ENCODE measurements at places on chromosomes 4 and X.
A peak's percentile ranks its signal among the peaks of the same experiment; 100 is the strongest.

DNA sequence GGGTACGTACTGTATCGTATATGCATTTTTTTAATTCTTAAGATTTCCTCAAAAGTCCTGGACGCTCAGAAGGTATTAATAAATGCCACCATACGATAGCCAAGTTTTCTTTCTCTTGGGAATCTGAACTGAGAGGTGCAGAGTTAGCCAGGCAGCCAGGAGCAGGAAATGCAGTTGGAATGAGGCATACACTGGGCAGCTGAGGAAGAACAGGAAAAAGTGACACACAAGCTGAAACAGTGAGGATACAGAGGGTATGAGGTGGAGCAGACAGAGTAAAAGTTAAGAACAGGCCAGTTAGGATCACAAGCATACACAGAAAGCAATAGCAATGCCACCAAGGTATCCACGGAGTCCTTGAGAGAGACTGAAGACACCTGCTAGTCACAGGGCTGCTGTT lies 13.4 kb downstream of the UFSP2 start:
- DNase-seq: no peak

GRCh38 chrX:84487365-84488353 lies 14.6 kb downstream of the HDX start:
- DNase-seq: no peak

DNA sequence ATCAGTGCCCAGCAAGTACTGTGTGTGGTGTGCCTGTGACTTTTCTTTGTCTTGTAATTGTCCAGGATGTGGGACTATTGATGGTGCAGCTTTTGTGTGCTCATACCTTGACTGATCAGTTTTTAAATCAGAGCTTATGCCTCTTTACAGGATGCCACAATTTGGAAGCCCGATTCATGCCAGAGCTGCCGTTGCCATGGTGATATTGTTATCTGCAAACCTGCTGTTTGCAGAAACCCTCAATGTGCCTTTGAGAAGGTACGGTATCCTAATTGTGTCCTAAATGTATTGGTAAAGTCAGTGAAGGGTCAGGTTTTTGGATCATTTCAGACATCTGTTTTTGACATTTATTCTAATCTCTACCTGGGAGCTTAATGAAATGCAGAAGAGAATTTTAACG lies 180.2 kb downstream of the FRAS1 start:
- no peak for DNase-seq

DNA sequence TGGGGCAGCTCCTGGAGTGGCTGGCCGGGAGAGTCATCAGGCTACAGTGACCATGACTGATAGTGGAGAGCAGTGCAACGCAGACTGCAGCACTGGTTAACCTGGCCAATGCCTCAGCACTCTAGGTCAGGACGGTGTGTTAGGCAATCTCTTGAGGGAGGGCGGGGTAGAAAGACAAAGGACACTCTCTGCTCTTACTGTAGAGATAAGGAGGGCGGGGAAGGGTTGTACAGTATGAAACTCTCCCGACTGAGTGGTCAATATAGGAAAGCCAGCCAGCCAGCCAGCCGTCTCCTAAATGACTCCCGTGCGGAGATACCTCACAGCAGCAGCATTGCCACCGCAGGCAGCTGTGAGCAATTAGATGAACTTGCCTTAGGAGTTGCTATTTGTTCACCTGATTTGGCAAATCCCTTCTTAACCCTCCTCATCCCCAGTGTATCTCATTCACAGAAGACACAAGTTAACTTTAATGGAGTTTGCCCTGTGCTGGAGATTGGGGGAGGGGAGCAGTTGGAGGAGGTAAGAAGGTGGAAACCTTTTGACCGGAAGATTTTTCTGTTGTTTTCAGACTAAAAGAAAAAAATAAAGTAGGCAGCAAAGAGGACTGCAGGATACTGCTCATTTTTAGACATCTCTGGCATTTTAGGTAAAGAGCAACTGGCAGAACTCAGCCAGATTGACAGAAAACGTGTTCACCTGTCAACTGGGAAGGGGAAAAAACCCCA lies 330.5 kb downstream of the HNRNPD start:
- DNase-seq: no peak

DNA sequence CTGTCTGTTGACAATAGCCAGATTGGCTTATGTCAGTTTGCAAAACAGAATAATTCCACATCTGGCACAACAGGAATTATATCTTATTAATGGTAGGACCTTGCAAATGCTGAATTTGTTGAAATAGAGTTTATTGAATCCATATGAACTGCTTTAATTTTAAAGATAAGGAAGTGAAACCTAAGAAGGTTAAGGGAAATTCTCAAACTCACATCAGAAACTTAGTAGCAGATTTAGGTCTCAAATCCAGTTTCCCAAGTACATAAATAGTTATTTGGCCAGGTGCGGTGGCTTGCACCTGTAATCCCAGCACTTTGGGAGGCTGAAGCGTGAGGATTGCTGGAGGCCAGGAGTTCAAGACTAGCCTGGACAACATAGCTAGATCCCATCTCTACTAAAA lies 117.1 kb downstream of the HNRNPD start:
- no peak for DNase-seq

- no peak for DNase-seq
Observed at GRCh38 chr4:147101678-147102077, 156.0 kb upstream of the TTC29 start.

- no peak for DNase-seq
Observed at GRCh38 chr4:182015014-182015413, 228.2 kb upstream of the TENM3 start.

GRCh38 chr4:95728145-95728544 lies 111.7 kb upstream of the PDHA2 start:
- no peak for DNase-seq

DNA sequence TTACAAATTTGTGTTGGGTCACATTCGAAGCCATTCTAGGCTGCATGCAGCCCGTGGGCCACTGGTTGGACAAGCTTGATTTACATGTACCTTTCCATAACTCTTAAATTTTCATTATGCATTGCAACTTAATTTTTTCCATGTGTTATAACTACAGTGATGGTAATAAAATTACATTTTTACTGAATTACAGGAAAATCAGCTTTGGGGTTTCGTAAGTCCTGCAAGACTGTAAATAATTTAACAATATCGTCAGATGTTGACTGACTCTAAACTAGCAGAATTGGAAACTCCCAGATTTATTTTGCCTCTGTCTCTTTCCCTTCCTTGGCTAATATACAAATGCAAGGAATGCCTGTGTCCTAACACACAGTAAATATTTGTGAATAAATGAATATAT lies 88.0 kb upstream of the RAPGEF2 start:
- no peak for DNase-seq

DNA sequence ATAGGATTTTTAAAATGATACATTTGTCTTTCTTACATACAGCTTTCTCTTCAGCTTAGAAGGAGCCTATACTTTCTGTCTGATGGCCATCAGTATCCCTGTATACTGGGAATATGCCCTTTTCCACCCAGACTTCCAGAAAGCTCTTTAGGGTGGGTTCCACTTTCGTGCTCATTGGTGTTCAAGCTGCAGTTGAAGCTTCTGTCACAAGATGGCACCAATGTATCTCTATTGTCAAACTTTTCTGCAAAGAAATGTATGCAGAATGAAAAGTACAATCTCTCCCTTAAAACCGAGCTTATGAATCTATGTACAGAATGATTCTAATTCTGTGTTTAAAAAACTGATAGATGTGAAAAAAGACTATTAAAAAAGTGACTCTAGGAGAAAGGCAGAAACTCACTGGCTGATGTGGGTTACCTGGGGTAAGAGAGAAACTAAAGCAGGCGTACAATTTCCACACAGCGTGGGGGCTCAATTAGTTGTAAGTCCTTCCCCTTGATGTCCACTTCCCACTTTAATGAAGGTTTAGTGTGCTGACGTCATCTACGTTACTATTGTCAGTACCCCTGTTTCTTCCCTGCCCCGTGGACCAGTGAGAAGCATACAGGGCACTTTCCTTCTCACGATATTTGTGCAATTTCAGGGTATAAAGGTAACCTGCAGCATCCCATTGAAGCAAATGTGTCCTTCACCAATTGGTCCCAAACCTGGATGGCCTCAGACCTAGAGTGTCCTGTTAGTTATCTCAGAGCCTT lies 57.3 kb upstream of the TCEAL2 start:
- DNase-seq: no peak

GRCh38 chr4:107586371-107586770 lies 133.7 kb downstream of the PAPSS1 start:
- DNase-seq: no peak

GRCh38 chrX:150546711-150547153 lies 21.7 kb upstream of the MTM1 start:
- DNase-seq: peak; percentile 38

- DNase-seq: no peak
Observed at GRCh38 chrX:129581904-129582303, 41.8 kb downstream of the OCRL start.

GRCh38 chr4:7721984-7722551 lies 217.6 kb downstream of the AFAP1 start:
- DNase-seq: no peak

GRCh38 chr4:1695913-1696312 lies 11.8 kb upstream of the FAM53A start:
- no peak for DNase-seq

DNA sequence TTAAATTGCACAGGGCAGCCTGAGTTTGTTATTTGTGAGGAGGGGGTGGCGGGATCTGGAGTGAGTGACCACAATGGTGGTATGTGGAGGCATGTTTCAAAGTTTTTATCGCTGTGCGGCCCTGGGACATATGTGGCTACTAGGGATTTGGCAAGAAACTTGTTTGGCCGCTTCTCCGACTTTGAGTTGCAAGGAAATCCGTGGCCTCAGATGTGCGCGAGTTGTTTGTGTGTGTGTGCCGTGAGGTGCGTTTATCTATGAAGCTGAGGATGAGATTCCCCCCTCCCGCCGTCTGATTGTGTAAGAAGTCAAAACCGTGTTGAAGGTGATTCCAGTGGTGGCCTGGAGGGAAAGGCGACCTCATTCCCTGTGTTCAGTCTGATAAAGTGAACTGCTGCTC lies 1.4 kb downstream of the JADE3 start:
- no peak for DNase-seq

DNA sequence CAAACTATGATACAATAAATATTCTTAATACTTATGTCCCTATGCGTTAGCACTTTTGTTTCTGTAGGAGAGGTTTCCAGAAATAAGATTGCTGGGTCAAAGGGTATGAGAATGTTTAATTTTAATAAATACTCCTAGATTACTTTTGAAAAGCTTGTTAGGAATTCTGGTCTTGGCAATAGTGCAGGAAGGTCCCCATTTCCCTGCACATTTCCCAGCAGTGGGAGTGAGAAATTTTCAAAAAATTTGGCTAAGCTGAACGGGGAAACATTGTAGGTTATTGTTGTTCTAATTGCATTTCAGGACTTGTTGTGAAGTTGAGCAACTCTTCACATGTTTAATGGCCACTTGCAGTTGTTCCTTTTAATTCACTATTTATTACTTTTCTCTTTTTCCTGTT lies 27.1 kb downstream of the IGFBP7 start:
- no peak for DNase-seq

DNA sequence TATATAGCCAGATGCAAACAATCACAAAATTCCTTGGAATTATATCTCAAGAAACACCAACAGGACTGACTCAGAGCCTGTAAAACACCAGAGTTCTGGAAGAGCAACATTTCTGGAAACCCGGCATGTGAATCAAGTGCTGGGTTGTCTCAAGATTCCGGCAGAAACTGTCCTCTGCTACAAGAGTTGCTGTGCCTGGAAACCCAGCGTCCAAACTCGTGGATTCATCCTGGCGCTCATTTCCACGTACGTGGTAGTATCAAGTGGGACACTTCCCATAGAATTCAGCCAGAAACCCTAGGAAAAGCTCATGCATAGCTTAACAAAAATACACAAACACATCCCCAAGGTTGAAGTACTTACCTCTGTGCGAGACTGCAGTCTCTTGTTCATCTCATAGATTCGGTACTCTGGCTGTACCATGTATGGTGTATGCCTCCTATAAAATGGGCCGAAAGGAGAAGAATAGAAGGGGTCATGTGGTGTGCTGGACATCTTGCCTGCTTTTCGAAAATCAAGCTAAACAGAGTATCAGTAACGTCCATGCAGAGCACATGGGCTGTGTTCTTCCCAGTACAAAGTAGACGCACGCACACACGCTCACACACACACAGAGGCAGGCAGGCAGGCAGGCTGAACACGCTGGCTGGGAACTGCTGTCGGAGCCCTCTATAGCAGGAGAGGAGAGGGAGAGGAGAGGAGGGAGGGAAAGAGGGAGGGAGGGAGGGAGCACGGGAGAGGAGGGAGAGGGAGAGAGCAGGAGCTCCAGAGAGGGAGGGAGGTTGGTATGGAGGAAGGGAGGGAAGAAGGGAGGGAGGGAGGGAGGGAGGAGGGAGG lies at the start of gene LDB2:
TSS of gene LDB2 (minus strand) at position 655 of the 837 bp plus-strand sequence.
- DNase-seq: no peak

DNA sequence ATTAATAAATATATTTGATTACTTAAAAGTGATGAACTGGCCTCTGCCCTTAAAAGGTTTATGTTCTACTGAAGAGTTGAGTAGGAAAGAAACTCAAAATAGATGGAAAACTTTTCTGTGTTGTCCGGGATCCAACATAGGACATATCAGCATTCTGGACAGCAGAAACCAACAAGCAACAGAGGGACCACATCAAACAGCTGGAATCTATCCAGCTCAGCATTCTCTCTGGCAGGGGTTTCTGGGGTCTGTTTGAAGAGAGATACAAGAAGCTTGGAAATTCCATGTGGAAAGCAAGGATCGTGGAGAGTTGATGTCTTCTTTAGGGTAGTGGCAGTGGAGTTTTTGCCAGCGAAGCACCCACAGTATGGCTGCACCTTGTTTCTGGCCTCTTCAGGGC lies 43.6 kb downstream of the ZCCHC12 start:
- no peak for DNase-seq

GRCh38 chr4:94995684-94996394 lies 238.1 kb downstream of the BMPR1B start:
- no peak for DNase-seq

DNA sequence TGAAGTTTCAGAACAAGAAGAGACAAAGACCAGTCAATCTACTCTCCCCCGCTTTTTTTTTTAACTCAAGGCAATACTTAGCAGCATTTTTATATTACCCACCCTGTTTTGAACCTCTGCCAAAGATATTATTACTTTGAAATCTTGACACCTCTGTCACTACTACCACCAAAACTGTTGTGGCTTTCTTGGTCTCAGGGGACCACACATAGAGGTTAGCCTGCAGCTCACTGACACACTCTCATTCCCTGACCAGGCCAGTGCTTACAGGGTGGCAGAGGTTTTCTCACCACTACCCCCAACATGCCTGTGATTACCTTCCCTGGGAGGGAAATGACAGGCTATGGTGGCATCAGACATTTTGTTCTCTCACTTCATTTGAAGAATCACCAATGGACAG lies 137.4 kb upstream of the STIM2 start:
- DNase-seq: no peak

GRCh38 chr4:108483650-108484049 lies 136.7 kb upstream of the RPL34 start:
- DNase-seq: no peak

DNA sequence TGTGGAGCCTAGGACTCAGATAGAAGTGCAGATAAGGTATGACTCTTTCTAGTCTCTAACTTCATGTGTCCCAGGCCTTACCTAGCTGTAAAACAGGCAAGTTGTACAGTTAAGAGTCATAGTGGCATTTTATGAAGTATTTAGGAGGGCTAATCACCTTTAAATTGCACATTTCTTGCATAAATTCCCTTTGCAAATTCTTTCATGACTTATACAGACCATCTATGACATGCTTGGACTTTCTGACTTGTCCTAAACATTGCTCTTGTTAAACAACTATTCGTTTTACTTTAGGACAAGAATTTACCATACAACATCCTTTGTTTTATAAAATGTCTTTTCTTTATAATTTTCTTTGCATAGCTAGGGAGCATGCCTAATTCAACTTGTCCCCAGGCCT lies 7.8 kb upstream of the RRAGB start:
- DNase-seq: no peak

GRCh38 chr4:40055863-40056715 lies 561 bp upstream of the N4BP2 start:
- no peak for DNase-seq

- no peak for DNase-seq
Observed at GRCh38 chrX:30835373-30835772, 53.7 kb downstream of the TAB3 start.
